ENCODE measurements at places on chromosomes 16 and 17. TPM values are rescaled to one million over a fixed set of nuclear protein-coding genes. Genes with fewer than 3 reads are reported as not detected.

PTGES3L gene
- total RNA-seq: 0.75 TPM

FKBP10 gene
- 42.2 TPM for total RNA-seq

GRCh38 chr17:9356488-9356911 lies 219.1 kb downstream of the STX8 start:
- no peak overlapping the region for H3K27ac ChIP-seq
- no peak overlapping the region for H3K4me3 ChIP-seq
- H3K27me3 ChIP-seq: no peaks in the 10 kb centered on the region
- H3K4me1 ChIP-seq: peaks cover 3% of the 10 kb centered on the region

- H3K27ac ChIP-seq: no peak overlapping the region
- H3K27me3 ChIP-seq: no peaks in the 10 kb centered on the region
- H3K36me3 ChIP-seq: no peaks in the 10 kb centered on the region
- H3K4me1 ChIP-seq: peaks cover 9% of the 10 kb centered on the region
Measured at GRCh38 chr17:69749911-69750310, 325.1 kb upstream of the KCNJ16 start.

GRCh38 chr17:81713004-81713555 lies 996 bp downstream of the SLC25A10 start:
- no peaks in the 10 kb centered on the region for H3K27me3 ChIP-seq
- H3K36me3 ChIP-seq: no peaks in the 10 kb centered on the region
- H3K27ac ChIP-seq: no peak overlapping the region
- DNase-seq: peak; percentile 22
- no peak overlapping the region for H3K4me3 ChIP-seq
- peaks cover 27% of the 10 kb centered on the region for H3K4me1 ChIP-seq

DNA sequence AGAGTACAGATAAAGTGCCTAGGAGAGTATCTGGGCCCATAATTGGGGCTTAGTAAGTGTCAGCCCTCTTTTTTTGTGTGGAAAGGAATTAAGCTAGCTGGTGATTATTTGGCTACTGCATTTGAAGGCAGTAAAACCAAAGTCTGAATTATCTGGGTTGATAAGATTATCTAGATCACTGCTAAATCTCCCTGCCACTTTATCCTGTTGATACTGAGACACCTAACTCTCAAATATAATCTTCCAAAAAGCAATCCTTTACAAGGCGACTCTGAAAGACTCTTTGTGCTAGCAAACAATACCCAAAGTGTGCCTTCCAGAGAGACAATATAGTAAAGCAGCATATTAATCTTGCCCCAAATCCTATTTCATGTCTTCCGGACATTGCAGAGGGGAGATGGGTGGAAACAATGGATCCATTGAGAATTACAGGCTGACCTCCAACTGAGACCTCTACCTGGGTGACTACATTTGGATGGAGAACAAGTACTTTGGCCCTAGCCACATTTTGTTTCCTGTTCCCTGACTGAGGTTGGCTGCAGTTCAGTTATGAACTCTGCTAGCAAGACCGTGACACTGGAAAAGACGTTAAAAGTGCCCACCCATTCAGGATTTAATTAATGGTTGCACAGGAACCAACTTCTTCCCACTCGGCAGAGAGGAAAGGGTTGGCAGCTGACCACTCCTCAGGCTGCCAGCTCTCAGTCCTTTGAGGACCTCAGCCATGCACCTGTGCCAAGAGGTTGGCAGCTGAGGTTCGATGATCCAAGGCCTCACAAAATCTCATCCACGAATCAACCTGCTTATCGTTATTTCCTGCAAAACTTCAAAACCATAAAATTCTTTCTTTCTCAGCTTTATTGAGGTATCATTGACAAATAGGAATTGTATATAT lies 72.6 kb downstream of the SYCE1L start:
- H3K27ac ChIP-seq: peak overlapping the region; percentile 4
- no peaks in the 10 kb centered on the region for H3K27me3 ChIP-seq
- H3K36me3 ChIP-seq: no peaks in the 10 kb centered on the region
- H3K4me3 ChIP-seq: no peak overlapping the region
- H3K4me1 ChIP-seq: no peaks in the 10 kb centered on the region

DNA sequence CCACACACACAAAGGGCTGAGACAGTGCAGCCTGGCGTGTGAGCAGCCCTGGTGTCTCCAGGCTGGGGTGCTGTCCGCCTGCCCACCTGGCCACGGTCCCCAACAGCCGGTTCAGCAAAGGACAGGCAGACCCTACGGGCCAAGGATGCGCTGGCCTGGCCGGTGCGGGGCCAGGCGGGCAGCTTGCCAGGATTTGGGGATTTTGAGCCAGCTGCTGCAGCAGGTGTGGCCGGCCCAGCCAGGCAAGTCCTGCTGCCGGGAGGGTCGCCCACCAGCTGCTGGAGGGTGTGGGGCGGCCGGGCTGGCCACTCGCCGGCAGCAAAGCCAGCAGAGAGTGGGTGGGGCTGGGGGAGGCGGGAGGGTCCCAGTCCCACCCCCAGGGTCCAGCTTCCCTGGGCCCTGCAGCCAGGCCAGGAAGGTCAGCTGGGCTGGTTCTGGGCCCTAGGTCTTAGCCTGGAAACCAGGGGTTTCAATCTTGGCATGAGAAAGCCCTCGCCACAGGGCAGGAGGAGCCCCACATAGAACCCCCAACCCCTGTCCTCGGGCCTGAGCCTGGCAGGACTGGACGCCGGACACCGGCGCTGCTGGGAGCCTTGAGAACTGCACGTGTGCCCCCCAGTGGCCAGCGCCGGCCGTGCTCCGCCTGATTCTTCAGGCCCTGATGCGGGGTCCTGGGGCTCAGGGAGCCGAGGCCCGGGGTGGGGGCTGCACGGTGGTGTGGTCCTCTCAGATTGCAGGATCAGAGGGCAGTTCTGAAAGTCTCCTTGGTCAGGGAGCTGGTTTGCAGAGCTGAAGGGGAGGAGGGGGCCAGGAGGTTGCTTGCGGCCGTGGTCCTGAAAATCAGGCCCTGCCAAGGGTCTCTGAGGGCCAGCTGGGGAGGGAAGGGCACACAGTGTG lies 17.6 kb upstream of the SSTR5 start:
- H3K36me3 ChIP-seq: no peaks in the 10 kb centered on the region
- peak; percentile 61 for DNase-seq
- no peak overlapping the region for H3K27ac ChIP-seq
- no peak overlapping the region for H3K4me3 ChIP-seq
- H3K27me3 ChIP-seq: peaks cover 7% of the 10 kb centered on the region

DNA sequence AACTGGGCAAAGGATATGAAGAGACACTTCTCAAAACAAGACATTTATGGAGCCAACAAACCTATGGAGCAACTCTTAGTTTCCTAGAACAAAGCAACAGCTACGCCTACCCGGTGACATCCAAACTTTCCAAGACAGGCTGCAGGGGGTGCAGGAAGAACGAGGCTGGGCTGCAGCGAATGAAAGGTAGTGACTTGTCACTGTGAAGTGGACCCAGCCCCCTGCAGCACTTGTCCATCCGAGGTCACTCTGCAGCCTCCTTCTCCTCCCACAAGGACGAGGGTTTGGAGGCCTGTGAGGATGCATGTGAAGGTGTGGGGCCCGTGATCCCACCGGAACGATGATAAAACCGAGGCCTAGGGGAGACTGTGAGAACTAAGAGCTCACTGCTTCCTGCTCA lies 192.6 kb upstream of the RPL38 start:
- DNase-seq: no peak
- H3K27ac ChIP-seq: no peak overlapping the region
- H3K4me3 ChIP-seq: no peak overlapping the region
- H3K4me1 ChIP-seq: no peaks in the 10 kb centered on the region

DNA sequence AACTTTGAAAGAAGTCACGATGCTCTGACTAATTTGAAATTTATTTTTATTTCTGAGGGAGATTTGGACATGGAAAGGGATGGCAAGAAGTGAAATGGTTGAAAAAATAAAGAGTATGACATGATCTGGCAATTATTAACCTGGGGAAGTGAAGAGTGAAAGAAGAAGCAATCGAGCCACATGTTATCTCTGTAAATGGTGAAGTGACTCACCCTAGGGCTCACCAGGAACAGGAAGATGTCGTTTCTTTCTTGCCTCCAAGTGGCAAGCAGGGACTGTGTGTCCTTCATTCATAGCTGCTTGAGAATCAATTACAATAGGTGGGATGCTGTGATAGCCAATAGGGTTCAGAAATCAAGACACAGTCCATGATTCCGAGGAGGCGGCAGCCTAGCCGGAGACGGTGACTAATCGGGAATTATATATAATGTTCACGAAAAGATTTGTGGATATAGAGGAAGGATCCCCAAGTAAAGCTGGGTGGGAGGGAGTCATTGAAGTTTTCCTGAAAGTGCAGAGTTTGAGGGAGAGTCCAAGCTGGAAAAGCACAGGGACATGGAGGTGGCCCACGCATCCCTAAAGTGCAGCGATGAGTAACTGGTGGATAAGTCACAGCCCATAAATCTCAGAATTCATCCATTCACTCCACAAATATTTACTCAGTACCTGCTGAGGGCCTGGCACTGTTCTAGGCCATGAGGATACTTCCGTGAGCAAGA lies 18.2 kb upstream of the KRT20 start:
- H3K4me3 ChIP-seq: no peak overlapping the region
- no peaks in the 10 kb centered on the region for H3K4me1 ChIP-seq
- H3K27ac ChIP-seq: no peak overlapping the region
- H3K36me3 ChIP-seq: no peaks in the 10 kb centered on the region

- H3K27ac ChIP-seq: peak overlapping the region; percentile 30
- H3K4me3 ChIP-seq: no peak overlapping the region
- peaks cover 17% of the 10 kb centered on the region for H3K4me1 ChIP-seq
- no peak for DNase-seq
Measured at GRCh38 chr16:31113121-31114120, 4.0 kb upstream of the KAT8 start.

- DNase-seq: peak; percentile 60
- H3K27ac ChIP-seq: peak overlapping the region; percentile 88
- peaks cover 66% of the 10 kb centered on the region for H3K4me1 ChIP-seq
Measured at GRCh38 chr17:61411261-61412142, 11.9 kb downstream of the TBX2 start.

DNA sequence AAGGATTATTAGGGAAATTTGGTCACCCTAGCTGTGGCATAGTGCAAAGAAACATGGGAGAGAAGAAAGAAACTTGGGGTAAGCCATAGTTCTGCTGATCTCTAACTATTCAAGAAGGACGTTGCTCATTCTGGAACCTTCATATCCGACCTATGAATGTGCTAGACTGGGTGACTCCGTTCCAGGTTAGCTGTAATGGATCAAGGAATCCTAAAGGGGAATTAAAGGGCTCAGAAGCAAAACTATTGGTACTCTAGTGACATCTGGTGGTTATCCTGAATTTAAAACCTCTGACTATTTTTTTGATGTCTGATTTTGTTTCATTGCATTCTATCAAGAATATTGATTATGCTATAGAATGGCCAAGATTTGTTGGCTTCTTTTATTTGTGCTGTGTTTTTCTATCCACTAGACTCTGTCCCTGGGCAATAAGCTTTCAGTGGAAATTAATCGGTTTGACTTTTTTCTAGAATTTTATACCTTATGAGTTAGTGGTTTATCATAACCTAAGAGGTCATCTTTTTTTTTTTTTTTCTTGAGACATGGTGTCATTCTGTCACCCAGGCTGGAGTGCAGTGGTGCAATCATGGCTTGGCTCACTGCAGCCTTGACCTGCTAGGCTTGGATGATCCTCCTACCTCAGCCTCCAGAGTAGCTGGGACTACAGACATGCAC lies 19.5 kb downstream of the PCTP start:
- DNase-seq: no peak
- no peak overlapping the region for H3K4me3 ChIP-seq
- no peak overlapping the region for H3K27ac ChIP-seq
- H3K4me1 ChIP-seq: peaks cover 29% of the 10 kb centered on the region
